RCC 7860 (cell line): ENCODE measurements at places on chromosomes 1 and 21.

GRCh38 chr1:73784026-73784425, 413.9 kb downstream of the LRRIQ3 start:
- no peak for DNase-seq

DNA sequence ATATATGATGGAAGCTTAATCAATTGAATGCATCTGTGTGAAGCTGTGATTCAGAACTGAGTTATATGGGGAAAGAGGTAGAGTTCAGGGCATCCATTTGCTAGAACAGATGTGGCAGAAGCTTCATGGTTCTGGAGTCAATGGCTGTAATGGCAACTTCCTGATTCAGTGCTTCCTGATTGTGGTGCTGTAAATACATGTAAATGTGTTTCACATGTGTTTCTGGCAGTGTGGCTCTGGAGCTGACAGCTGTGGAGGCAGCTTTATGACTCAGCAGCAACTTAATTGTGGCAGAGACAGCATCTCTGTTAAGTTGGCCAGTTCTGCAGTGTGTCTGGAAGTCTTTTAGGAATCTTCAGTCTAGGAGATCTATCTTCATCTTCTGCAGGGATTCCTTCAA, 226.6 kb upstream of the ZRANB2 start:
- DNase-seq, result no peak

DNA sequence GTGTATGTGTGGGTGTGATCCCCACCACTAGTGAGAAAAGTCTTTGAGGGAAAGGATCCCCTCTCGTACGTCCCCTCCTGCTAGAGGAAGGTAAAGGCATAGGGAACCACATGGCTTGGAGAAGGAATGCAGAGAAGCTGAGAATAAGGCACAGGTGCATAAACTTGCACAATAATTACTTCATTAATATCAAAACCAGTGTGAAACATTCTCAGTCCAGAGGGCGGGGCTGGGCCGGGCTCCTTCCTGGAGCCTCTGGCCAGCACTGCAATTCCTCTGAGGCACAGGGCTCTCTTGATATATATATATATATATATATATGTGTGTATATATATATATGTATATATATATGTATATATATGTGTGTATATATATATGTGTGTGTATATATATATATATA, 162.6 kb downstream of the TSEN15 start:
- no peak for DNase-seq

GRCh38 chr21:37842163-37842919, 73.9 kb downstream of the KCNJ6 start:
- DNase-seq, result no peak

- no peak for DNase-seq
Measured at GRCh38 chr1:11919621-11920020, 6.6 kb downstream of the KIAA2013 start.

DNA sequence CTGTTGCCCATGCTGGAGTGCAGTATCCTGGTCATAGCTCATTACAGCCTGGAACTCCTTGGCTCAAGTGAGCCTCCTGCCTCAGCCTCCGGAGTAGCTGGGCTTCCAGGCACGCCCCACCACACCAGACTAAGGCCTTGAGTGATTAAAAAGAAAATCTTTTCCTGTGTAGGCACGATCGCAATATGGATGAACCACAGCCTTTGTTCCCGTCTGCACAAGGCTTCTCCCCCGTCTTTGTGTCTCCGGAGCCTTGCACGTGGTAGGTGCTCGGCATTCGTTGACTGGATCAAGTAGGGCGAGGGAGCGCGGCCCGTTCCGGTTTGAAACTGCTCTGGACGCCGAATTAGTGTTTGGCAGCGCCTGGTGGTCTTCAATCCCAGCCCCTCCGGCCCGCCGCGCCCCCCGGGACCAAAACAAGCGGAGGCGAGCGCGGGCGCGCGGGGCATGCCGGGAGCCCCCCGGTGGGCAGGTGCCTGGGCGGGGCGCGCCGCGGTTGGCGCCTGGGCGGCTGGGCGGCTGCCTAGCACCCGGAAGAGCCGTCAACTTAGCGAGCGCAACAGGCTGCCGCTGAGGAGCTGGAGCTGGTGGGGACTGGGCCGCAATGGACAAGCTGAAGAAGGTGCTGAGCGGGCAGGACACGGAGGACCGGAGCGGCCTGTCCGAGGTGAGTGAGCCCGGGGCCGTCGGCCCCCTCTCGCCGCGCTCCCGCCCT, at the start of gene SFT2D2:
Gene SFT2D2 (plus strand): TSS at position 529 of the 715 bp plus-strand sequence. CDS start 76 bp downstream, at position 605.
- peak; percentile 65 for DNase-seq

DNA sequence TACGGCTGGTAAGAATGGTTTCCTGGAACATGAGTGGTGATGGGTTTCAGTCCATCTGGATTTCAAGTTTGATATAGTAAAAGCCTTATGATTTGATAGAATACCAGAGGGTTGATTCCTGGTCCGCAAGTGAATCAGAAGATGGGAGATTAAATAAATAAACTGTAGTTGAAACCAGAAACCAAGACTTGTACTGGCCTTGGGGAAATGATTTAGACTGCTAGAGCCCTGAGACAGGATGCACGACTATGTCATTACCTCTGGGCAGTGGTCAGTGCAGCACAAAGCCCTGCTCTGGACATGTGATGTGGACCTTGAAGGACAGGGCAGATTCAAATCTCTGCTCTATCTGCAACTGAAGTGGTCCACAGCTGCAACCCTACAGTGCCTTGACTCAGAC, 15.6 kb upstream of the FMOD start:
- DNase-seq, result no peak

- DNase-seq, result no peak
Measured at GRCh38 chr1:109404838-109405237, 7.1 kb upstream of the SORT1 start.

GRCh38 chr1:158112994-158113758, 67.5 kb upstream of the CD1D start:
- no peak for DNase-seq

- DNase-seq, result no peak
Measured at GRCh38 chr1:42669936-42670335, 11.7 kb downstream of the PPIH start.

DNA sequence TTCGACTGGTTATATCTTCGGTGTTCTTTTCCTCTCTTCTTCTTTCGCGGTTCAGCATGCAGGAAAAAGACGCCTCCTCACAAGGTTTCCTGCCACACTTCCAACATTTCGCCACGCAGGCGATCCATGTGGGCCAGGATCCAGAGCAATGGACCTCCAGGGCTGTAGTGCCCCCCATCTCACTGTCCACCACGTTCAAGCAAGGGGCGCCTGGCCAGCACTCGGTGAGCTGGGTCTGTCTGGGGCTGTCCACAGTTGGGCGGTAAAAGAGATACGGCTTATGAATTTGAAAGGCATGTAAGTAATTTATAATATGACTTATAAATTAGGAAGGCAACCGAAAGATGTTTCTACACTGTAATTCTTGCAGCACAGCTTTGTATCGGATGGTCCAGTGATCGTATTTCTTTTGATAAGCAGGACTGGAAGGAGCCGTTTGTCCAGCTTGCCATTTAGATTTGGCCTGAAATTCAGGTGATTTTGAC, 334 bp downstream of the CTH start:
- no peak for DNase-seq

DNA sequence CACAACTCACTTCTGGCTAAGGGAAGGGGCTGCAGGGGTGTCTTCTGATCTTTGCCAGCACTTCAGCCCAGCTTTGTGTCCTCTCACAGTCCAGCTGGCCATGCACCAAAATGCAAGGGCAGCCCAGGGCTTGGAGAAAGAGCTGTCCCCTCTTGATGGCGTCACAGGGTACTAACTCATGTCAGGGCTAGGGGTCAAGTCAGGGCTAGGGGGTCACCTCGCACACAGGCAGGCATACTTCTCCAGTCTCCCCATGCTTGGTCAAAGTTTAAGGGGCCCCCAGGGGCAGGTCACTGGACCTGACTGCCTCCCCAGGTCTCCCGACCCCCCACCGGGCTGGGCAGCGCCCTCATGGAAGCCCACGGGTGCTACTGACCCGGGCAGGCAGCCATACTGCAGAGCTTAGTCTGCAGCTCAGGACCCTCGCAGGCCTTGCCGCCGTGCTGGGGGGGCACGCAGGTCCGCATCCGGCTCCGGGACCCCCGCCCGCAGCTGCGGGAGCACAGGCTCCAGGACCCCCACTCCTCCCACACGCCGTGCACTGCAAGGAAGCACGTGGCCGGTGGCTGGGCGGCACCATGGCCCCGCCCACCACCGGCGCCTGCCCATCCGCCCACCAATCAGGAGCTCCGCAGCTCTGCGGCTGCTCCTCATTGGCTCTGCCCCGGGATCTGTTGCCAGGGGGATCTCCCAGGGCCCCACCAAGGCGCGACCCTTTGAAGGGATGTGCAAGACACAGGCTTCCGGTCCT, 21.5 kb downstream of the ADGRB2 start:
- no peak for DNase-seq

- DNase-seq, result peak; percentile 84
Measured at GRCh38 chr1:65423884-65424572, 3.6 kb downstream of the LEPR start.
